ENCODE measurements at places on chromosomes 5 and 9.

DNA sequence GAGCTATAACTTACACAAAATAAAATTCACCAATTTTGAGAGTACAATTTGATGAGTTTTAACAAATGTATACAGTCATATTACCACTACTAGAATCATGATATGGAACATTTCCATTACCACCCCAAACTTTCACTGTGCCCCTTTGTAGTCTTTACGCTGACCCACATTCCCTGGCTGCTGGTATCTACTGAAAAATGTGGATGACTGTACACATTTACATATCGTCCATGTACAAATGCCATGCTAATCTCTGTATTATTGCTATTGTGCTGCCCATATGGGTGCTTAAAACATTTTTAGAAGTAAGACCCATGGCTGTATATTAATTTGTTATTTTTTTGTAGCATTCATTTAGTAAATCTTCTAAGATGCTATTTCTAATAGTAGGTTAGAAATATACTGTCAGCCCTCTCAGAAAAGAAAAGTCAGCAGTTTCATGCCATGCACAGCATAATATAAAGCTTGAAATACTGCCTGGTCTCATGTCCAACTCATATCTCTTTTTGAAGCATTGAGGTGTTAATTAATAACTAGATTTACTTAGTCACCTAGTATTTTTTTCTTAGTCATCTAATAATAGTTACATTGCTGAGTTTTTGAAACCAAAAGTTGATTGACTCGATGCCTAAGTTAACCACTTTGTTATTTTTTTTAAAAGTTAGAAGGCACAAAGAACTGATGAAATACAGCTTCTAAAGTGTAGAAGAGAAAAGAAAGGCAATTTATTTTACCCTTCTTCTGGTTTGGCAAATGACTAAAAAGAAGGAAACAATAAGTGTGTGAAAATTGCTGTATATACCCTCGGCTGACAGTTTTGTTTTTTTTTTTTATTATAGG is 188.3 kb upstream of the MEF2C start:
- no peak for DNase-seq

DNA sequence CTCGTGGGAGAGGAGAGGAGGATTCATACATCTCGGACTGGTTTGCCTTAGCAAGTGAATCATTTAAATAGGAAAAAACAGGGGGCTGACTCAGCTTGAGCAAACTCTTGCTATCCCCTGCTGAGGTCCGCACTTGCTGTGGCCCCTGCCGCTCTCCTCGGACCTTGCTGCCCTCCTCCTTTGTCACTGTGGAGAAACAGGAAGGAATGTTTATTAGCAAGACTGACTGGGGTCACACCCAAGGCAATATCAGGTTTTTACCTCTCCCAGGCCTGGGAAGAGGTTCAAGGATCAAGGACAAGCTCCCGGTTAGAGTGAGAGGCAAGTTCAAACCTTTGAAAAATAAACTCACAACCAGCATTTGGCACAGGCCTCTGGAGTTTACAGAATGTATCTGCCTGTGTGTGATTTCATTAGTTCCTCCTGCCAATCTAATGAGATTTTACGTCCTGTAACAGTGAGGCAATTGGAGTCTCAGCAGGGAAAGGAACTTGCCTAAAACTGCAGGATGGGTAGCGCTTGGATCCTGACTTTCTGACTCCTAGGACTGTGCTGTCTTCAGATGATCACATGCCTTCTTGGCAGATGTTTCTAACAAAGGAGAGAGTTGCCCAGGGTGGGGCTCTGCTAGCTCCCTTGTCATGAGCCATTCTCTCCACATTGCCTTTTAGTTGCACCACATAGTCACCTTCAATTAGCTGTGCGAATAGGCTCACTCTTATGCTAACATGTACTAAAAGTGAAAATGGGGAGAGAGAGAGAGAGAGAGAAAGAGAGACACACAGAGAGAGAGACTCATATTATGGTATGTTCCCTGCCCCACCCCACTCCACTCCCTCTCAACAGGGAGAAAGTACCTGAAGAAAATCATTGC is 108.6 kb upstream of the CDKN2B start:
- no peak for DNase-seq

DNA sequence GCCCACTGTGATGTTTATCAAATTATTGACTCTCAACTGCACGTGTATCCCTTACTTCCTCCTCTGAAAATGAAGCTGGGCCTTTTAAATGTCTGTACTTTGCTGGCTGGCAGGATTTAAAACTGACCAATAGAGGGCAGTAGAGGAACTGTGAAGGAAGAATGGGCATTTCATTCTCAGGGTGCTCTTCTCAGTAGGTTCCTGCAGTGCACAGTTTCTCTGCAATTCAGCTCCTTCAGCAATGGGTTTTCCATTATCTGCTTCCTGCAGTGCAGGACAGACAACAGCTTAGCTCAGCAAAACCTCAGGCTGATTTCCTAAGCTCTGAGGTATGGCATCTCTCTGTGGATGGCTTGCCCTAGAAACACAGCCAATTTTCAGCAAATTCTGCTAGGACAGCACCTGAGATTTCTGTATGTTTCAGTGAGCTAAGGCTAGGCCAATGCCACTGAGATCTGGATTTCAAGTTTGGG is 298.4 kb upstream of the PRDM9 start:
- DNase-seq, result peak; percentile 87

- no peak for DNase-seq
Measured at GRCh38 chr5:173845321-173845720, 42.8 kb upstream of the CPEB4 start.

- no peak for DNase-seq
Measured at GRCh38 chr9:19151425-19152159, 24.3 kb upstream of the PLIN2 start.

- DNase-seq, result no peak
Measured at GRCh38 chr5:66694036-66694435, 97.8 kb downstream of the MAST4 start.

DNA sequence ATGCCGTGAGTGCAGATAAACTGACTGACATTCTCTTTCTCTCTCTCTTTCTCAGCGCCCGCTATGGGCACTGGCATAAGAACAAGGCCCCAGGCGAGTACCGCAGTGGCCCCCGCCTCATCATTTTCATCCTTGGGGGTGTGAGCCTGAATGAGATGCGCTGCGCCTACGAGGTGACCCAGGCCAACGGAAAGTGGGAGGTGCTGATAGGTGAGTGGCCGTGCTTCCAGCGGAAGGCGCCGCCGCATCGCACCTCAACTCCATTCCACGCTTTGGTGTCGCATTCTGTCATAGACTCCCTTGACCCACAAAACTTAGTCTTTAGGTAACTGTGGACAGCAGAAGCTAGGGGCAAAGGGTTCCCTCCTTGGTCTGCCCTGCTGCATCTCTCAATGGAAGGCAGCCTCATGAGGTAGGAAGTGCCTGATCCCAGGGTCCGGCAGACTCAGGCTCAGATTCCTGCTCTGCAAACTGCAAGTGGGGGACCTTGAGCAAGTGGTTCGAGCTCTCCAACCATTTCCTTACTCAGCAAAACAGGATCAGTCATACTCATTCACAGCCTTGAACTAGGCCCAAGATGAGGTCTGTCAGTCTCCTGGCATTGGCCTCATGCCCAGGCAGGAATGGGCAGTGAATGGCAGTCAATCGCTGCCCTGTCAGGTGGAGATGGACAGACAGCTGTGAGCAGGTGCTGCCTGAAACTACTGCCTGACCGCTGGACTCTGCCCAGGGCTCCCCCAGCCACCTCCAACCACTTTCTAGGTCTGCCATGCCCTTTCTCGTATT is 24.2 kb upstream of the CFAP157 start:
- no peak for DNase-seq

DNA sequence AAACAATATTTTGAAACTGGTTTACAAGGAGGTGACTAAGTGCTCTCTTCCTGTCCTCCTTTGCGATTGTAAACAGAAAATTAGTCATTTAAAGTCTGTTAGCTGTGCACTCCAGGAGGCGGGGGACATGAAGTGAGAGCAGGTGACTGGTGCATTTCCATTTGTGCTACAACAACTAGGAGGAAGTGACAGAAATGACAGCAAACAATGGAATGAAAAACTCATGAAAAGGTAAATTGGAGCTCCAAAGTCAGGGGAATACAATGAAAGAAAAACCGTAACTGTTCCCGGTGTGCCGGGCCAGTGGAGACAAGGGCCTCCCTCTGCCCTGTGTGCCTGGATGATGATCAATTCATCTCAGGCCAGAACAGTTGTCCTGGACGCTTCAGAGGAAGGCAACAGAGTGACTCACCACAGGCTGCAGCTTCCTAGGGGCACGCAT is 439.9 kb downstream of the GADD45G start:
- no peak for DNase-seq

- DNase-seq, result no peak
Measured at GRCh38 chr5:96084874-96085506, 123.3 kb upstream of the ELL2 start.

DNA sequence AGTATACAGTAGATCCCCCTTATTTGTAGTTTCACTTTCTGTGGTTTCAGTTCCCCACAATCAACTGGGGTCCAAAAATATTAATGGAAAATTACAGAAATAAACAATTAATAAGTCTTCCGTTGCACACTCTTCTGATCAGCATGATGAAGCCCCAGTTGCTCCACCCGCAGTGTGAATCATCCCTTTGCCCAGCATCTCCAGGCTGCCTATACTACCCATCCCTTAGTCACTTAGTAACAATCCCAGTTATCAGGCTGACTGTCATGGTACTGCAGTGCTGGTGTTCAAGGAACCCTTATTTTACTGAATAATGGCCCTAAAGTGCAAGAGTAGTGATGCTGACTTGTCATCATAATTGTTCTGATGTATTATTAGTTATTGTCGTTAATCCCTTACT is 28.9 kb downstream of the SHC3 start:
- DNase-seq, result no peak

- DNase-seq, result no peak
Measured at GRCh38 chr5:56094579-56095361, 100.0 kb upstream of the IL6ST start.

- no peak for DNase-seq
Measured at GRCh38 chr5:127585661-127586060, 63.2 kb upstream of the CTXN3 start.

DNA sequence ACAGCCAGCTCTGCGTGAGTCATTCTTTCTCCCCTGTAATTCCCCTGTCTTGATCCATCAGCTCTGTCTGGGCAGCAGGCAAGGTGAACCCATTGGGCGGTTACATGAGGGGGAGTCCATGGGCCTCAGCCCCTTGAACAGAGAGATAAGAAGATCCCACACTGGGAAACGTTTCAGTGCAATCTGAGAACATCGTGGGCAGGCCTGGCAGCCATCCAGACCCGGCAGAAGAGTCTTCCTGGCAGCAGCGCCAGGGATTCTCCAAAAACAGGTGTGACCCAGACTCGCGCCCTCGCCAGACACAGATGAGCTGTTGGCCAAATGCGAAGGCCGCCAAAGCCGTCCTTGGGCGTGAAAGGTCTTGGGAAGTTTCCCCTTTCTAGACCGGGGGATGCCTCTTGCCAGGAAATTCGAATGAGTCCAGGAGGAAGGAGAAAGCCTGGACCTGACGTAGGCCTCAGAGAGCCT is 6.4 kb upstream of the SLC12A7 start:
- peak; percentile 56 for DNase-seq

GRCh38 chr5:87122151-87122977 is 145.3 kb upstream of the RASA1 start:
- peak; percentile 37 for DNase-seq

DNA sequence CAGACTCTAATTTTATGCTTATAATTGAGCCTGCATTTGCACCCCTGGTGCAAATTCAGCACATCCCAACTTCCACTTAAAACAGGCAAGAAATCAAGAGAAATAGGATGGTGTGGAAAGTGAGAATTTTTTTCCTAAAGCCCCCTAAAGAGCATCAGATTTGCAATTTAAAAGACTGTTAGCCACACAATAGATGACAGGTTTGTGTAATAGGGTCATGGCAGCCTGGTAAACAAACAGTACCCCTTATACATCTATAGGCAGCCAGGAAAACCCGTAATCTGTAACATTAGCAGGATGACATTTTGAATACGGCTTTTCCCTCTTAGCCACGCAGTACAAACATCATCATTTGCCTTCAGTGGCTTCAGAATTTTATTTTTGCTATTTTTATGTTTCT is 17.2 kb downstream of the EBF1 start:
- no peak for DNase-seq

DNA sequence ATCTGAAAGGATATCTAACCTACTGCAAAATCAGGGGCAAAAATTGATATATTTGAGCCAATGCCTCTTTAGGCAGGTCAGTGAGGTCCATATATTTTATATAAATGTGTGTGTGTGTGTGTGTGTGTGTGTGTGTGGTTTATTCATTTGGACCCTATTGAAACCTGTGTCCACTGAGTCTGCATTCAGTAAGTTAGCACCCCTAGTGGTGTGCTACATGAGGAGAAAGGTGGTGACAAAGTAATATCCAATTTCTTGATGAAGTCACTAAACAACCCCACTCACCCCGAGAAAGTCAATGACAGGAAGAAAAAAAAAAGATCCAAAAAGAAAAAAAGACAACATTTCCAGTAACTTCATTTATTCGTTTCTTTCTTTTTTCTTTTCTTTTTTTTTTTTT is 4.1 kb downstream of the FBXW11 start:
- peak; percentile 66 for DNase-seq

GRCh38 chr5:107985144-107985543 is 314.4 kb upstream of the EFNA5 start:
- peak; percentile 87 for DNase-seq

- no peak for DNase-seq
Measured at GRCh38 chr5:174010365-174010764, 21.4 kb downstream of the C5orf47 start.

DNA sequence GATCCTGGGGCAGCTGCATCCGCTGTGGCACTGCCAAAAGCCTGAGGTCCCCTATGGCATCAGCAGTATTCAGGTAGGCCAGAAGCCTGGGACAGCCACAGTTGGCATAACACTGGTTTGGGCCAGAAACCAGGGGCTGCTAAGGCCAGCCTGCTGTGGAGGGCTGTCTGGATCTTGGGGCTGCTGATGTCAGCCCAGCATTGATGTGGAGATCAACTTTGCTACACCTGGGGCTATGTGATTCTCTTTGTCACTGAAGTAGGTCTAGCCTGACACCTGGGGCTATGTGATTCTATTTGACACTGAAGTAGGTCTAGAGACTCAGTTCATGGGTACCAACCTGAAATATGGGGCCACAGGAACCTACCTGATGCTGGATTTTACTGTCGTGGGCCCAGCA is 411.5 kb downstream of the RASEF start:
- DNase-seq, result no peak

GRCh38 chr5:16497546-16497945 is 31.9 kb upstream of the ZNF622 start:
- no peak for DNase-seq

- DNase-seq, result no peak
Measured at GRCh38 chr5:137158691-137159090, 340.4 kb downstream of the SPOCK1 start.

DNA sequence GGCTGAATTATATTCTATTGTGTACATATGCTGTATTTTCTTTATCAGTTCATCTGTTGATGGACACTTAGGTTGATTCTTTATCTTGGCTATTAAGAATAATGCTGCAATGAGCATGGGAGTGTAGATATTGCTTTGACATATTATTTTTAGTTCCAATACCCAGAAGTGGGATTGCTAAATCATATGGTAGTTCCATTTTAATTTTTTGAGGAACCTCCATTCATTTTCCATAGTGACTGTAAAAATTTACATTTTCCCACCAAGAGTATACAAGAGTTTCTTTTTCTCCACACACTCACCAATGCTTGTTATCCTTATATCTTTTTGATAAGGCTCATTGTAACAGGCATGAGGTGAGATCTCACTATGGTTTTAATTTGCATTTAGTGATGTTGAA is 19.4 kb downstream of the JAK2 start:
- no peak for DNase-seq

- DNase-seq, result no peak
Measured at GRCh38 chr9:96660692-96661248, 5.7 kb upstream of the PRXL2C start.
